ENCODE measurements at places on chromosomes 5 and 9.

DNA sequence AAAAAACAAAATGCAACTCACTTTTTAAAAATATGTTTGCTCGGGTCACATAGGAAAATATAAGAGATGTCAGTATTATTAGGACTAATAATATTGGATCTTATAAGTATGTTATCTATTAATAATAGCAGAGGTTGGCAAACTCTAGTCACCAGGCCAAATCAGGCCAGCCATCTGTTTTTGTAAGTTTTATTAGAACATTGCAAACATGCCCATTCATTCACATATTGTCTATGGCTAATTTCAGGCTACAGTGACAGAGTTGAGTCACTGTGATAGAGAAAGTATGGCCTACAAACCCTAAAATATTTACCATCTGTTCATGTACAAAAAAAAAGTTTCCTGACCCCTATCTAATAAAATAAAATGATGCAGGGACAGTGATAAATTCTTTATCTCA lies 97.7 kb upstream of the CDH6 start:
- no peak for DNase-seq

GRCh38 chr5:7910738-7911428 lies 41.9 kb downstream of the MTRR start:
- DNase-seq: no peak

- no peak for DNase-seq
Observed at GRCh38 chr5:11069041-11069440, 308.0 kb upstream of the DAP start.

GRCh38 chr5:57207007-57207653 lies 33.3 kb downstream of the GPBP1 start:
- DNase-seq: no peak

GRCh38 chr9:69671879-69672595 lies at the start of gene APBA1:
APBA1 (minus strand) TSS chr9:69672371.
- DNase-seq: no peak

- DNase-seq: no peak
Observed at GRCh38 chr5:39668980-39669379, 244.2 kb upstream of the DAB2 start.

DNA sequence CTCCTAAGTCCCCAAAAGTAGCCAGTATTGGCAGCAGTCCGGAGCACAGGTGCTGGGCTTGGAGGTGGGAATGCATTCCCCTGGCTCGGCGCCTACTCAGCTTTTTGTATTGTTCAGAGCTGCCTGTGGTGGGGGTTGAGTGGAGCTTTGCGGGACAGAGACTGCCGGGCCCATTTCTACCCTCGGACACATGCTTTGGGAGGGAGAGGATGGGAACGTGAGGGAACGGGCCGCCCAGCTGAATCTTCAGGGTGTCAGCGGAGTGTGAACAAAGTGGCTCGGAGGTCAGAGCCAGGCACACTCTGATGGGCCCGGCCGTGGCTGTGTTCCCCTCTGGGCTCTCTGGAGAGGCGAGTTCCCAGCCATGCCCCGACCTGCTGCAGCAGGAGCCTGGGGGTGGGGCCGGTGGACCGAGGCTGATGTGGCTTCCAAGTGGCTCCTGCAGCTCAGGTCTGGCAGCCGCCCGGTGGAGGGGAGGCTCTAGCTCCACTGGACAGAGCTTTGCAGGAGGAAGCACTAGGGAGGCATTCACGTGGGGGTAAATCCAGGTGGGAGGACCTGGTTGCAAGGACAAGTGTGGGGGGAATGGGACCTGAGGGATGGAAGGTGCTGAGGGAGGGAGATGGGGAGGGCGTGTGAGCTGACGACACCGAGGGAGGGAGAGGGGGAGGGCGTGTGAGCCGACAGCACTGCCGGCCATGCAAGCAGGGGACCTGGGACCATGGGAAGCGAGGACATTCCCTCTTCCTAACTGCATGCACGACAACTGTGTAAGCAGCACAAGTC lies 31.1 kb upstream of the SLC6A3 start:
- no peak for DNase-seq

DNA sequence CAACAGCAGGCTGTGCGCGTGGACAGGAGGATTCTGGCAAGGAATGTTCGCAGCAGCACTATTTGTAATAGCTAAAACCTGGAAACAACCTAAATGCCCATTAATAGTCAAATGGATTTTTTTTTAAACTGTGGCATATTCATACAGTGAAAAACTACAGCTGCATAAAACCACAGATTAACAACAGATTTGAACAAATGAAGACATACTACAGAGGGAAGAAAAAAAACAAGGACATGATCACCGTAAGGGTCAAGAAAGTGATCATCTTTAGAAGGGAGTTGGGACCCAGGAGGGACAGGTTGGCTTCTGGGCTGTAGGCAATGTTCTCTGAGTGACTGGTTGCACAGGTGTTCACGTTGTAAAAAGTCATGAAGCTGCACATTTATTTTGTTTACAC lies 1.2 kb upstream of the TMOD1 start:
- DNase-seq: no peak

DNA sequence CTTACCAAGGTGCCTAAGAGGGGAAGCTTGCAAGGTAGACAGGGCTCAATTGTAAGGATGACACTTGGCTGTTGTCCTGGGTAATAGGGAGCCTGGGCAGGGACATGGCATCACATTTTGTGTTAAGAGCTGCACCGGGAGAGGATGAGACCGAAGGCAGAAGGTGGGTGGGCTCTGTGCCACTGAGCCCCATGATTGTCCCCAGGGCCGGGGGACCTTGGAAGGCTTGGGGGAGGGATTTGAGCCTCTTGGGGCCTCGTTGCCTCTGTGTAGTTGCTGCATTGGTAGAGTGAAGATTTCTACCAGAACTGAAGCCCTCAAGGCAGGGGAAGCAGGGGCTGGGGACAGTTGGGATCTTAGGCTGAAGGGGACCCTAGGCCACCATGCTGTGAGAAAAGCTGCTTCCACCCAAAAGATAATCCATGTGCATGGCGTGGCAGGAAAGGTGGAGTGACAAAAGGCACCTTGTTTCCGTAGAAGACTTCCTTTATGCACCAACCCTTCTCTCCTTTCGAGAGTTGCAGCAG lies 11.9 kb downstream of the FGF18 start:
- DNase-seq: no peak

DNA sequence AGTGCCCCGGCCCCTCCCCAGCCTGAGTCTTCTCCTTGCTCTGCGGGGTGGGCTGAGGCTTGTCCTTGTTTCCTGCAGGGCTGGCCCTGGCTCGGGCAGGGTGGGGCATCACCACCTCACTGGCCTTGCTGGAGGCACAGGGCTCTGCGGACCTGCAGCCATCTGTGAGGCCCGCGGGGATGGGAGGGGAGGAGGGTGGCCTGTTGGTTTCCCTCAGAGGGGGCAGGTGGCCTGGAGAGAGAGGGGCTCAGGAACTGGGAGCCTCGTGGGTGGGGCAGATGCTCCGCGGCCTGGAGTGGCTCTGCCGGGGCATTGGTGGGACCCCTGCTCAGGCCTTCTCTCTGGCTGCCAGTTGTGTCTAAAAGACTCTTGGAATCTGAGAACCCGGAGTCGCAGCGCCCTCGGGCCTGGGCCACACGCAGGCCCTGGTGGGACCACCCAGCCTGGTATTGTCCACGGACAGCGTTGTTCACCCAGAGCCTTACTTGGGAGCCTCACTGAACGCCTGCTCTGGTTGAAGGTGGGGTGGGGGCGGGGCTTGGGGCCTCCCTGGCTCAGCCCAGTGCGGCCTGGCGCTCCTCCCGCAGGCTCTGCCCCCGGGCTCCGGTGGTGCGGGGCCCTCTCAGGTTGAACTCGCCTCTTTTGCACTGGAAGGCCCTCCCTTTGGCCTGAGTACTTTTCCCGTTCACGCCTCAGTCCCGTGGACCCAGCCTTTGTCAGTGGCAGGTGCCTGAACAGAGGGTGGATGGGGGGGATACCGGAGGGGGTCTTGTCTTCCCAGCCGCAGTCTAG lies 111.3 kb downstream of the RXRA start:
- no peak for DNase-seq

- no peak for DNase-seq
Observed at GRCh38 chr5:135052511-135053145, 18.6 kb upstream of the PITX1 start.

DNA sequence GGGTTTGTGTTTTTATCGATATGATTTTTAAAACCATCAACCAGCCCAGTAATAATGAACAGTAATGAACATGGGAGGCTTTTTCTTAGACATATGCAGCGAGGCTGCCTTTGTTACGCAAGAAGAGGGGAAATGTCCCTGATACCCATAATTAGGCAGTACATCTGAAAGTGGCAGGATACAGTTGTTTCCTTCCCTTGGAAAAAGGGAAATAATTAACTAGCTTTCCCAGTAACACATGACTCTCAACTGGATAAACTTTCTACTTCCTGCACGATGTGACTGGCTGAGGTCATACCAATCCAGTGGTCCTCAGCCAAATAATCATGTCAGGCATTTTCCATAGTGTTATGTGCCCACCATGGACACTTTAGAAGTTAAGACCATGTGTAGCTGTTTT lies 431.6 kb upstream of the C9orf72 start:
- DNase-seq: no peak

DNA sequence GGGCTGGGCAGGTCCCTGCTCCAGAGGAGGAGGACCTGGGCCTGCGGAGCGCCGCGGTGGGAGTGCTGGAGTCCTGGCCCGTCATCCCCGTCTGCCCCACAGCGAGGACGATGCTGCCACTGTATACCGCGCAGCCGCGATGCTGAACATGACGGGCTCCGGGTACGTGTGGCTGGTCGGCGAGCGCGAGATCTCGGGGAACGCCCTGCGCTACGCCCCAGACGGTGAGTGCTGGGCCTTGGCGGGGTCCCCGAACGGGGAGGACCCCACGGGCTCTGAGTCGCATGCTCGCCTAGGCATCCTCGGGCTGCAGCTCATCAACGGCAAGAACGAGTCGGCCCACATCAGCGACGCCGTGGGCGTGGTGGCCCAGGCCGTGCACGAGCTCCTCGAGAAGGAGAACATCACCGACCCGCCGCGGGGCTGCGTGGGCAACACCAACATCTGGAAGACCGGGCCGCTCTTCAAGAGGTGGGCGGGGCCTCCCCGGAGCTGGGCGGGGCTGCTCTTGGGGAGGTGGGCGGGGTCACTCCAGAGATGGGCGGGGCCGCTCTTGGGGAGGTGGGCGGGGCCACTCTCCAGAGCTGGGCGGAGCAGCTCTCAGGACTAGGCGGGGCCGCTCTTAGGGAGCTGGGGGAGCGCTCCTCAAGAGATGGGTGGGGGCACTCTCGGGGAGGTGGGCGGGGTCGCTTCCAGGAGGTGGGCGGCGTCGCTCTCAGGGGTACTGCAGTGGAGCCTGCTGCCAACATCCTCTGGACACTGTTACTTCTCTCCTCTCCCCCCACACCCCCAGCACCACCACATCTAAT lies 13.1 kb downstream of the LRRC26 start:
- no peak for DNase-seq

GRCh38 chr5:139263536-139263935 lies 30.0 kb upstream of the MATR3 start:
- no peak for DNase-seq

DNA sequence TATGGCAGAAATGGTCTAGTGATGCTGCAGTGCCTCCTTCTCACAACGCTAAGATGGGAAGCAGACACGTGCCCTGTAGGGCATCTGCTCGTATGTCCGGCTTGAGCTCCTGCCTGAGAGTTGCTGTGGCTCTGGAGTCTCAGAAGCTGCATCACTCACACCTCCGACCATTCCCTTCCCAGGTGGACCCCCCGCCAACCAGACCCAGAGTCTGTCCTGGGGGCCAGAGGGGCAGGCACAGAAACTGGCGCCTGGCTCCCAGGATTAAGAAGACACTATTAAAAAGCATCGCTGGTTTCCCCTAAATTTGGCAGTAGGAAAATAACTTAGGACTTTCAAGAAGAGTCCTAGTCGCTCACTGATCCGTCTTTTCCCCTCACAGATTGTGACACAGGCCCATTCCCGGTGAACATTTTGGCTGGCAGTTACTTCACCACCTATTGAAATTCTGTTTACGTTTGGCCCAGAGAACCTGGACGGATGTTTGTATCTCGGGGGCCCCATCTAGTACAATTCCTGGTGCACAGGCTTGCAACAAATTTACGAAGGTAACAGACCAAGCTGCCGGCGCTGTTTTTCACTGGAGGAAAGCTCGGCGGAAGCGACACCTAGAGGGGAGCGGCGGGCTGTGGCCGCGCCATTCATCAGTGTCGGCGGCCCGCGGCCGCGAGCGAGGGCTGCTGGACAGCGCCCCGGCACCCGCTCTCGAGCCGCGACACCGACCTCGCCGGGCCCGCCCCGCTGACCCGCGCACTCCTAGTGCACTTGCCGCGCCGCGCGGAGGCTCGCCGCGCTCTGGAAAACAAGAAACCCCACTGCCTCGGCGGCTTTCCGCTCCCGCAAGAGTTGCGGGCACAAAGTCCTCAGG lies 1.6 kb downstream of the FSTL4 start:
- no peak for DNase-seq

- no peak for DNase-seq
Observed at GRCh38 chr5:55907927-55908326, 56.8 kb downstream of the IL31RA start.

GRCh38 chr9:111039231-111039906 lies 1.1 kb upstream of the LPAR1 start:
- DNase-seq: no peak

DNA sequence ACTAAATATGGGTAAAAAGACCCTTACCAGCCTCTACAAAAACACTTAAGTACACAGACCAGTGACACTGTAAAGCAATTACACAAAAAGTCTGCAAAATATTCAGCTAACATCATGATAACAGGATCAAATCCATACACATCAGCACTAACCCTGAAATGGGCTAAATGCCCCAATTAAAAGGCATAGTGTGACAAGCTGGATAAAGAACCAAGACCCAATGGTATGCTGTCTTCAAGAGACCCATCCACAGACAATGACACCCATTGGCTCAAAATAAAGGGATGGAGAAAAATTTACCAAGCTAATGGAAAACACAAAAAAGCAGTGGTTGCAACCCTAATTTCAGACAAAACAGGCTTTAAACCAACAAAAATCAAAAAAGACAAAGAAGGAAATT lies 221.0 kb upstream of the ISL1 start:
- no peak for DNase-seq

DNA sequence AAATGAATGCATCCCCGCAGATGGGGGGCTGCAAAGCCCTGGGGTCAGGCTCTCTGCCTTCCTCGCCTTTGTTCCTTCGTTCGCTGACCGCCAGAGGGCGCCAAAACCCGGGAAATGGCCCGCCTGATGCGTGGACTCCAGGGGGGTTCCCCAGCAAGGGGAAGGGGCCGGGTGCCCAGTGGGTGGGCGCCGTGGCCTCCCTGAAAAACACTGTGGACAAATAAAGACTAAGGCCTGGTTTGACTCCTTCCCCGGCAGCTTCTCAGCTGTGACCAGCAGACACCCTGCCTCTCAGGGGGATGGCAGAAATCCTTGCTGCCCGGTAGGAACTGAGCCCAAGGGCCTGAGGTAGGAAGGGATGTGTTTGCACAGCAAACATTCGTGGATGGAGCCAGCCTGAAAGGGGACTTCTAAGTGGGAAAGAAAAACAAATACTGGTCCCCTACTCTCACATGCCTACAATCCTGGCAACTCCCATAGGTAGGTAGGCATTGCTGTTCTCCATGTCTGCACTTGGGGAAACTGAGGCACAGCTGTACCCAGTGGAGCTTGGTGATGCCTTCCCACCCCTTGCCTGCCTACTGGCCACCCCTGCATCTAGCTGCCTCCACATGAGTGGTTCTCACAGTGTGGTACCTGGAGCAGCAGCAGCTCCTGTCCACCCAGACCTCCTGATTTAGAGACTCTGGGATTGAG lies 57.7 kb downstream of the DUSP1 start:
- no peak for DNase-seq

Data from non-pigmented ciliary epithelial cell (primary cell).